Stimulated activated CD8-positive, alpha-beta memory T cell treated with anti-CD3 and anti-CD28 coated beads, Interleukin-2, amount 100 ng/mL, for 48 hours (primary cell): ENCODE measurements at places on chromosomes 7 and 10.

GRCh38 chr10:12637649-12638048 is 288.3 kb downstream of the CAMK1D start:
- no peak for DNase-seq

GRCh38 chr7:7565746-7566650 is 686 bp upstream of the MIOS start:
- DNase-seq, result no peak

GRCh38 chr10:80528185-80528700 is 9.5 kb upstream of the SH2D4B start:
- DNase-seq, result no peak

GRCh38 chr7:7970531-7971307 is 2.1 kb downstream of the GLCCI1 start:
- DNase-seq, result no peak

- DNase-seq, result no peak
These were observed 113.4 kb upstream of the TCERG1L start for GRCh38 chr10:131424836-131425491.

DNA sequence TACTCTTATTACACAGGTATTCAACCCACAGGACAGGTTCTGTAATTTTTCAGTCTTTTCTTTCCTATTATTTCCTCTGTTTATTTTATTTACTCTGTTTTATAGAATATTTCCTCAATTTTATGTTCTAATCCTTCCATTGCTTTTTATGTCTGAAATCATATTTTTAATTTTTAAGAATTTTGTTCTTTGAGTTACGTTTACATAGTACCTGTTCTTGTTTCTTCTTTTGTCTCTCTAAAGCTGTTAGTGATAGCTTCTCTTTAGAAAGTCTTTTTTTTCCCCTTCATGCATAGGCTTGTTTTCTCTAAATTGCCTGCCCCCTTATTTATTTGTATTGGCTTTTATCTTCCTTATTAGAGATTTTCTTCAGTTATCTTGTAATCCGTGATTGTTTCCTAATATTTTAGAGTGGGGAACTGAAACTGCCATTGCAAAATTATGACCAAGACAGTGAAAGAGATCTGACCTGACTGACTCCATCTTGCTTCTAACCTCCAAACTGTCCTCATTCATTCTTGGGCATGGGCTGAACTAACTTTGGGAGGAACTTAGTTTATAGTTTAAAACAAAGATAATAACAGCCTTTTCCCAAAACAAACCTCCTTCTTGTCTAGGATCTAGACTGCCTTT is 187.6 kb downstream of the PFKFB3 start:
- DNase-seq, result no peak

DNA sequence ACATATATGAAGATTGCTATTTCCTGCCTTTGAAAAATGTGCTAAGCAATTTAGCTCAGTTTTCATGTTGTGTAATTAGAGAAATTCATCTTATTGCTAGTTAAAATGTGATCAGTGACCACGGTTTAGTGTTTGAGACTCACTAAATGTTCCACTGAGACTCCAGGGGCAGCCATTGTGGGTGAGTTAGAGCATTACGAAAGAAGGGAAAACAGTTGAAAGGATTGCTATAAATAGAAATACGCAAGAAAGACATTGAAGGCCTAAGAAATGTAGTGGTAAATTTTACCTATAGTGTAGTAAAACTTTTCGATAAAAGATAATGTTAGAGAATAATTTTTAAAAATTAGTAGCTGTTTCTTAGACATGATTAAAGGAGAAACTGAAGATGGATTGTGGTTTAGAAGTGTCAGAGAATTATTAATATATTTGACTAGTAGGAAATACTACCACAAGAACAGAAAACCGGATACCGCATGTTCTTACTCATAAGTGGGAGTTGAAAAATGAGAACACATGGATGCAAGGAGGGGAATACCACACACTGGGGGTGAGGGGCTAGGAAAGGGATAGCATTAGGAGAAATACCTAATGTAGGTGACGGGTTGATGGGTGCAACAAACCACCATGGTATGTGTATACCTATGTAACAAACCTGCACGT is 394.5 kb downstream of the SEMA3D start:
- no peak for DNase-seq

- no peak for DNase-seq
These were observed 813 bp upstream of the MTURN start for GRCh38 chr7:30133736-30134610.
